A375 (cell line): ENCODE measurements at places on chromosomes 16 and 17. TPM values are rescaled to one million over a fixed set of nuclear protein-coding genes. Genes with fewer than 3 reads are reported as not detected.

Gene MED31
- total RNA-seq: 11.1 and 12.5 TPM in 2 replicates

Gene FOXL1
- total RNA-seq: 3.6 and 3.9 TPM in 2 replicates

Gene CRLF3
- total RNA-seq: 16.2 and 17.9 TPM in 2 replicates

Gene CETP
- total RNA-seq: not detected in 2 replicates

Gene DNAH2
- 4.2 and 8.5 TPM in 2 replicates for total RNA-seq

Gene CSH1
- not detected in 2 replicates for total RNA-seq

Gene CFAP52
- not detected in 2 replicates for total RNA-seq

Gene TPSB2
- total RNA-seq: not detected in 2 replicates

Gene RDM1
- 3.1 and 4.3 TPM in 2 replicates for total RNA-seq

Gene PFAS
- 86.5 and 96.7 TPM in 2 replicates for total RNA-seq

Gene CDRT15
- total RNA-seq: not detected in 2 replicates

Gene PLLP
- not detected in 2 replicates for total RNA-seq

Gene ATP2A1
- 0.53 and 1.2 TPM in 2 replicates for total RNA-seq

Gene ABCA10
- 12.7 and 15.4 TPM in 2 replicates for total RNA-seq

Gene TNRC6C
- total RNA-seq: 5.6 and 10.0 TPM in 2 replicates

Gene LGALS9C
- total RNA-seq: not detected in 2 replicates
